ENCODE measurements at places on chromosomes 12 and 14.
A peak's percentile ranks its signal among the peaks of the same experiment; 100 is the strongest.

- DNase-seq = no peak
These were observed 42.7 kb downstream of the SYNE2 start for GRCh38 chr14:63895510-63895909.

DNA sequence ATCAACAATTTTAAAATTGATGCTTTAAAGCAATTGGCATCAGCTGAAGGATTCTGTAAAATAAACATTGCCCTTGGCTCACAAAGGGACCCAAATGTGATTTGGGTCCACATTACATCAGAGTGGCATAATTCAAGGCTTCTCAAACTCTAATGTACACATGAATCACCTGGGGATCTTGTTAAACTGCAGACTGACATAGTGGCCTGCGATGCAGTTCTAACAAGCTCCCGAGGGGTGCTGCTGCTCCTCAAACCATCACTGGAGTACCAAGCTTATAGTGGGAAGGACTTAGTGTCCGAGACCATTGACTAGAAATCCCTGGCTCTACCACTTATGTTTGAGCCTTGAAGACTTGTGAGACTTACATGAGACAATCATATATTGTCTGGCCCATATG is 31.8 kb upstream of the DNM1L start:
- DNase-seq = no peak

- DNase-seq = no peak
These were observed 291.3 kb downstream of the SLC16A7 start for GRCh38 chr12:59887178-59887577.

DNA sequence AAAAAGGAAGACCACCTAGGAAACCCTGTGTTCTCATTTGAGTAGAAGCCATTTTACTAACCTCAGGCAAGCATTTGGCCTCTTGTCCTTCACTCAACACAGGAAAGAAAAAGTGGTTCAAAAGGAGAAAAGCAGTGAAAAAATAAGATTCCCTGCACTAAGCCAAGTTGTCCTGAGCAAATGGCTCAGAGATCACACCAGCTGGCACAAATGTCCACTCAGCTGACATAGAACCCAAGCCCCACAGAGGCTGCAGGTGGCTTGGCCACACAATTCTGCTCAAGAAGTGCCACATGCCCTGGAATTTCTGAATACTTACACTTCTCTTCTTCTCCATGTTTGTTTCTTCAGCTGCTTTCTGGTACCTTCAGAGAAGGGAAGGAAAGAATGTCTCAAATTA is 52.0 kb downstream of the LIMA1 start:
- no peak for DNase-seq

DNA sequence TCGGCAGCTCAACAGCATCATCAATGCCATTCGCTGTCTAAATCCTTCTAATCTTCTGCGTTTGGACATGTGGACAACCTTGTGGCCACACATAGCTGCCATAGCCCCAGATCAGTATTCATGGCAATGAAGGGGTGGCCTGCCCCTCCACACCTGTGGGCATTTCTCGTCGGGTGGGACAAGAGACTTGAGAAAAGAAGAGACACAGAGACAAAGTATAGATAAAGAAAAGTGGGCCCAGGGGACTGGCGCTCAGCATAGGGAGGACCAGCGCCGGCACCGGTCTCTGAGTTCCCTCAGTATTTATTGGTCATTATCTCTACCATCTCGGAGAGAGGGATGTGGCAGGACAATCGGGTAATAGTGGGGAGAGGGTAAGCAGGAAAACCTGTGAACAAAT is 42.3 kb downstream of the MAGOHB start:
- DNase-seq = no peak

GRCh38 chr12:85946375-85946774 is 72.3 kb downstream of the NTS start:
- no peak for DNase-seq

GRCh38 chr14:42140001-42140400 is 533.3 kb downstream of the LRFN5 start:
- DNase-seq = no peak

GRCh38 chr12:11941606-11942337 is 129.0 kb upstream of the BCL2L14 start:
- no peak for DNase-seq

DNA sequence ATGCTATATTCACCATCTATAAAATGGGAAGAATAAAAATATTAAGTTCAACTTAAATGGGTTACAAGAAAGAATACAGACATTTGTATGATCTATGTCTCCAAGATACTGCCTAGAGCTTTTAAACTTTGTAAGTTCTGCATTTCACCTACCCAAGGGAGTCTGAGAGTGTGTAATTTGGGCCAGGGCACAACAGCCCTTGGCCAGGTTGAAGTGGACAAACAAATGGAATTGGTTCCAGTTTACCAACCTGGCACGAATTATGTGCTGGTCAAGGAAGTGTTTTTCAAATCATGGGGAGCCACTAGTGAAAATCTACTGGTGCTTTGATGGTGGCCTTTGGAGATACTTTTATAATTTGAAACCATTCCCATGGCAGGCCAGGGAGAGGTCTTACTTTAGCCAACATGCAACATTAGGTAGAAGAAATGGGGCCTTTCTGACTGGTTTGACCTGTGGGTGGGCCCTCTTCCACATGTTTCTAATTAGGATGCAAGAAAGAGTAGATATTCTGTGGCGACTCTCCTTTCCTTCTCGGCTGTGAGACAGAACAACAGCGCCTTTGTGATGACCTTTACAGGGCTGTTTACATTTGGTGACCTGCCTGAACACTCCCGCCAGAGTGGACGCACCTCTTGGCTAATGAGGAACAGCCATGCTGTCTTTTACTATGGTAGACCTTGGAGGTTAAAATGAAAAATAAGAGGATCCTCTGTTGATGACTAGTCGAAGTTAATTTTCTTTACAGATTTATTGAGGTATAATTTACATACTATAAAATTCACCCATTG is 476.6 kb downstream of the ZFP36L1 start:
- no peak for DNase-seq

- DNase-seq = no peak
These were observed 4.8 kb downstream of the CRACR2A start for GRCh38 chr12:3747976-3748619.

DNA sequence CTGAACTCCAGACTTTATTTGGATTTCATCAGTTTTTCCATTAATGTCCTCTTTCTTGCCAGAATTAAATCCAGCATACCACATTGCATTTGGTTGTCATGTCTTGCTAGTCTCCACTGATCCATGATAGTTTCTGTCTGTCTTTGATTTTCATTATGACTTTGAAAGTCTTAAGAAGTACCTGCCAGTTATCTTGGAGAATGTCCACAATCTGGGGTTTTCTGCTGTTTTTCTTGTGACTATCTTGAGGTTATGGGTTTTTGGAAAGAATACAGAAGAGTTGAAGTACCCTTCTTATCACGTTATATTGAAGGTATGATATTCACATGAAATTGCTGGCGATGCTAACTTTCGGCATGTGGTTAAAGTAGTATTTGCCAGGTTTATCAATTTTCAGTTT is 282.3 kb upstream of the PRICKLE1 start:
- DNase-seq = no peak

- DNase-seq = peak; percentile 65
These were observed 10.7 kb downstream of the STAC3 start for GRCh38 chr12:57240066-57240921.

GRCh38 chr12:47909839-47910465 is 5.2 kb upstream of the VDR start:
- no peak for DNase-seq

DNA sequence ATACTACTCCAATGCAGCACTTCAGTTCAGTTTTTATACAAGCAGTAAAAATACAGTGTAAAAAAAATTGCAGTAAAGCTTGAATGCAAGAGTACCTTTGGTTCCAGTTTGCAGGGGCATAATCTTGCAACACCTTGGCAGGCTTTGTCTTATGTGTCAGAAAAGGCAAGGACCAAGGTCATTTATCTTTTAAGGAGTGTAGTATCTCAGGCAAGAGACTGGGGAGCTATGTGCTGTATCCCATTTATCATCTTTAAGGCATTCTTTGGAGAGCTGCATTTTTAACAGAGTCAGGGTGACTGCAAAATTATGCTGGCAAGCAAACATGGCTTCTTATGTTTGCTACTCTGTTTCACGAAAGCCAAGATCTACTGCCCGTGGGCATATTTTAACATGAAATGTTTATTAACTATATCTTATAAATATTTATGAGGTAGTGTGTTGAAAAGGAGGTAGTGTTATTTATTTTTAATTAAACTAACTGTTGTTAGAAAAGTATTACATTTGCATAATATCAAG is 14.8 kb upstream of the DLGAP5 start:
- no peak for DNase-seq

DNA sequence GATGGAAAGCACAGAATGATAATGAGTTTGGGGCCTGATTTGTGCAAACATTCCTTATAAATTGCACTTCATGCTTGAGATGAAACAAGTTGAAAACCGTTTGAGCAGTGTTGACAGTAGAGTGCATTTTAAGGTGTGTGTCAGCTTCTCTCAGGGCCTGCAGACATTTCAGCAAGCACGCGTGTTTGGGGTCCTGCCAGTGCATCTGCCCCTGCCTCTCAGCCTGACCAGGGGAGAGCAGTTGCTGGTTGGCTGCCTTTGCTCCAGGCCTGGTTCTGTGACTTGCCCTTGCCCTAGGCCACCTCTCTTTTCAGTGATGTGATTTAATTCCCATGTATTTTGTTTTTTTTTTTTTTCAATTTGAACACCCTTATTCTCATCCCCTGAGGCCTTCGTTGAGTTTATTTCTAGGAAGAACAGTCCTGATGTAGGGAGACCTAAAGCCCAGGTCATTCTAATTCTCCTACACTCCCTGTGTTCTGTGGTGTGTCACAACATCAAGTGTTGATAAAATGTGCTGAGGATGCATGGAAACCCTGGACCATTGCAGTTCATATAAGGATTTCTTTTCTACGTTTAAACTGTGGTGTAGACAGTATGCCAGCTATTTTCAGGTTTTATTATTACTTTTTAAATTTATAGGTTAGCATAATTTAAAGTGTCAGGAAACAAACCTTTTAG is 40.1 kb upstream of the AMN start:
- no peak for DNase-seq

- DNase-seq = peak; percentile 44
These were observed 914 bp upstream of the PACS2 start for GRCh38 chr14:105313381-105314286.

DNA sequence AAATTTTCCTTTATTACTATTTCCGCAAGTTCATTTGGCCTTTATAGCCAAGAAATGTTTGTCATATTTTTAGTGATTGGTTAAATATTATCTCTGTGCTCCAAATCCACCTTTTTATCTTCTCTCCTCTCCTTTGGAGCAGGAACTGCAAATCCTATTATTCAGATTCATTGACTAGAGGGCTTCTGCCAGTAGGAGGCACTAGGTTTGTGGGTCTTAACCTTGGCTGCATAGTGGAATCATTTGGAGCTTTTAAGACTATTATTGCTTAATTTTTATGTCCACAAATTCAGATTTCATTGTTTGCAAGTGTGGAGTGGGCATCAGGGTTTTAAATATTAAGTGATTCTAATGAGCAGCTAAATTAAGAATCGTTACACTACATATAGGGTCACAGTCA is 75.3 kb upstream of the SYT10 start:
- no peak for DNase-seq

DNA sequence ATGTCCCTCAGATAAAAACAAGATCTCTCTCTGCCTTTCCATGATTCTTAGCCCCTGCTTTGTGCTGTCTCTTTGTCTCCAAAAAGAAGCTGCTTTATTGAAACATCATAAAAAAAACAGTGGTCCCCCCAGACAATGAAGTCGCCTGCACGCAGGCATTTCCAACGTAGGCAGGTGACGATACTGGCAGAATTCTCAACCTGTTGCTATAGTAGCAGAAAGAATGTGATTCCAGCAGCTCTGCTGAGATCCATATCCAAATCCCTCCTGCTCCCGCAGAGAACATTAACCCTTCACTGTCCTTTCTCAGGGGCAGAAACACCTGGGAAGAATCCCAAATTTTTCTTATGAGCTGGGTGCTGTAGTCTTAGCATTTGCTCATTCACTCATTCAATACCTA is 84.8 kb downstream of the STON2 start:
- DNase-seq = no peak

DNA sequence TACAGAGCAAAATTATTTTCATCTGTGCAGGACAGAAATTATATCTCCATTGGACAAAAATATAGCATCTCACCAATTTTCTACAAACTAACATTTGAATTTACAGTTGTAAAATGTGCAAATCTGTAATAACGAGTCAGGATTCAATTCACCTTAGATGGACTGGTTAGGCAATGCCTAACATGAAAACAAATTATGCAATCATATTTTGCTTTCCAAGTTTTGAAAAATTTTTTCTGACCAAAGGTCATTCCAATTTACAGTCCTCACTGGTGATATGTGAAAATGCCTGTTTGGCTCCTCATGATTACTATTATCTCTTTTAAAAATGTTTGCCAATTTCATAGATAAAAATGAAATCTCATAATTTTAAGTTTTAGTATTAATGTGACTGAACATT is 6.5 kb upstream of the CPM start:
- DNase-seq = no peak

GRCh38 chr12:44367136-44367535 is 509.0 kb downstream of the NELL2 start:
- DNase-seq = no peak

DNA sequence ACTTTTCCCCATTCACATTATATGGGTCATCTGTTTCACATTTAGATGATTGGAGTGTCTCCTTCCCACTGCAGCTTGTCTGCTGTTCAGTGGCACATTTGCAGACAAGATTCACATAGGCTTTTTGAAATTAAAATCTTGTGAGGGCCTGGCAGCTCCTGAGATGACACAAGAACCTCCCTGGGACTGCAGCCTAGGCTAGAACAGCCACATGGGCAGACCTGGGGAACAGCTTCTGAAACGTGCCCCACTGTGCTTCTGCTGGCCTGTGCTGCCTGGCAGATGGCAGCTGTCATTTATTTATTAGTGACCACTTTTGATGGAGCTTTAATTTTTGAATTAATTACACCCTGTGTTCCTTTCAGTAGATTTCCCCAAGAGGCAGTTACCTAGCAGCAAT is 137.4 kb downstream of the GRIP1 start:
- no peak for DNase-seq

DNA sequence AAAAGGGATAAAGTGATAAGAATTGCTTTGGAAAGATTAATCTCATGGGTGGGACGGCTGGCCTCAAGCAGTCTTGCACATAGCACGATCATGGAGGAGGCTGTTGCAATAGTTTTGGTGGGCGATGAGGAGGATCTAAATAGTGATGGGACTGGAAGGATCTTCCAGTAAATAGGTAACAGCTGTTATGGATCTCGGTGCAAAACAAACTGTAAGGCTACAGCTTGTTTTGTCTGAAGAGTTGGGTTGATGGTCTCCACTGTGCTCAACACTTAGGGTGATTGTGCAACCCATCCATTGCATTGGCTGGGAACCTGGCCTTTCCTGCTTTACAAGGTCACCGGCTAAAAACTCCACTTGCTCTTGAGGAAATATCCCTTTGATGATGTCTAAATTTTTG is 21.0 kb downstream of the IGF1 start:
- no peak for DNase-seq

DNA sequence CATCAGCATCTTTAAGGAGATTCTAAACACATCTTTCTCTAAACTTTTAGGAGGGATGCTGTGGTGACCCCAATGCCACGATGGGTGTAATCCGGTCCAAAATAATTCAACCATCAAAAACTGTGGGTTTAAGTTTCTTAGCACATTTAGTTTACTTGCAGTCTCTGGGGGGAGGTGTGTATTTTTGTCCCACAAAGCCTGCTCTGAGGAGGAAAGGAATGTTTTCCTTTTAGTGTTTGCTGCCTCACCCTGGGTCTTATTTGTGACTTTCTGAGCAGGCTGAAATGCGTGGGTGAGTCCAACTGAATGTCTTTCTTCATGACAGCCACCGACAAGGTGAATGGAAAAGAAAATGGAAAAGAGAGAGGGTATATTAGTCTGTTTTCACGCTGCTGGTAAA is 1324.7 kb downstream of the AACS start:
- no peak for DNase-seq

GRCh38 chr14:28571636-28572035 is 195.0 kb upstream of the FOXG1 start:
- DNase-seq = no peak

Measured in effector CD4-positive, alpha-beta T cell (primary cell).